ENCODE measurements at places on chromosomes 12 and 14.

DNA sequence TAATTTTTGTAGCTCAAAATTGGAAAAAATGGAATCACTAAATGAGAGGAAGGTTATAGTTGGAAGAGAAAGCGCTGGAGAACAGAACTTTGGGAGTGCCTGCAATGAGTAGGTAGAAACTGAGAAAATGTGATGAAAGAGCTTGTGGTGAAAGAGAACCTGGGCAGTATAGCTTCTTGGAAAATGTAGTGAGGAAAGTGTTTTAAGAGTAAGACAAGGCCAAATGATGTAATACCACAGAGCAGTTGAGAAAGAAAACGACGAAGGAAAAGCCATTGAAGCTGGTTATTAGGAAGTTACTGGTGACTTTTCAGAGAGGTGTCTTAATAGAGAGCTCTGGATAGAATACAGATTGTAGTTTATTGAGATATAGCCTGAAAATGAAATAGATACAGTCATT, 255.3 kb downstream of the AEBP2 start:
- DNase-seq = no peak

DNA sequence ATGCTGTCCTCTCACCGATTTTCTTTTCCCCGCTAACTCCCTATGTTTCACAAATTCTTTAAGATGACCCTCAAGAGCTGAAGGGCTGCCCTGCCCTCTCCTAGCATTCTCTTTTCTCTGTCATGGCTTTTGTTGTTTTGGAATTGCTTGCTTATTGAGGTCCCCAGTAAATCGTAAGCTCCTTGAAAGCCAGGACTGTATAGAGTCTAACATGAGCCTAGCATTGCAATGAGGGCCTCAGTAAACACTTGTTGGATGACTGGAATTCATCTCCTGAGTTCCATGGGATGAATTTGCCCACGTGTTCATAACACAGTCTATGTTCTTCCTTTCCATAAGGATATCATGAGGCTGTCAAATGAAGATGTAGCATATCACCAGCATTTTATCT, 92.2 kb downstream of the APAF1 start:
- DNase-seq = no peak

DNA sequence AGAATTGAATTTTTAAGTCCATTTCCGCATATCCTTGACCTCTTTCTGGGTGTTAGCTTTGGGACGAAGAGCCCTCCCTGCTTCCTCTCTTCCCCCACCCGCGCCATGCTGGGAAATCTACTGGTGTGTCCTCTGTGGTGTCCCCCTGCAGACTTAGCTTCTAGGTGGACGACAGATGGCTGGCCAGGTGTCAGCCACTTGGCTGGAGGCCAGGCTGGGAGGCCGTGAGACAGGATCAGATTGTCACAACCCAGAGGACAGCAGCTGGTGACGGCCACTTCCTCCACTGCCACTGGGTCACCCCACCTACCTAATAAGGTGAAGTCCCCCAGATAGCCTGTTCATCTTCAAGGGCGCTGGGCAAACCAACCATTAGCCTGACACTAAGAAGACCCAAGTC, 13.3 kb upstream of the DTX1 start:
- DNase-seq = no peak

DNA sequence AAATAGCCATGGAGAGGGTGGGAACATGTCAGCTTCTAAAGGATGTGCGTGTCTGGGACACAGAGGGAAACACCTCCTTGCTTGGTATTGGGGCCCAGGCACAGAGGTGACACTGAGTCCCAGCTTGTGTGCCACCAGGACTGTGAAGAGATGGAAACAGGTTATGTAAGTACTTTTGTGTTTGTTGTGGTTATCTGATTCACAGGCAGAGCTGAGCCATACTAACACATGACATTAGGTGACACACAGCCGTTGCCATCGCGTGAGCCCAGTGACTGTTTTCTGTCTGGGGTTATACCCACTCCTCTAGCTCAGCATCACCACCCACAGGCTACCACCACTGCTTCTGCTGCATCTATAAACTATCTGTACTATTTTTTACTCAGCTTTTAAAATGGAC, 12.1 kb upstream of the FLVCR2 start:
- no peak for DNase-seq

- DNase-seq = no peak
Observed at GRCh38 chr14:94470311-94470710, 5.7 kb downstream of the SERPINA9 start.

DNA sequence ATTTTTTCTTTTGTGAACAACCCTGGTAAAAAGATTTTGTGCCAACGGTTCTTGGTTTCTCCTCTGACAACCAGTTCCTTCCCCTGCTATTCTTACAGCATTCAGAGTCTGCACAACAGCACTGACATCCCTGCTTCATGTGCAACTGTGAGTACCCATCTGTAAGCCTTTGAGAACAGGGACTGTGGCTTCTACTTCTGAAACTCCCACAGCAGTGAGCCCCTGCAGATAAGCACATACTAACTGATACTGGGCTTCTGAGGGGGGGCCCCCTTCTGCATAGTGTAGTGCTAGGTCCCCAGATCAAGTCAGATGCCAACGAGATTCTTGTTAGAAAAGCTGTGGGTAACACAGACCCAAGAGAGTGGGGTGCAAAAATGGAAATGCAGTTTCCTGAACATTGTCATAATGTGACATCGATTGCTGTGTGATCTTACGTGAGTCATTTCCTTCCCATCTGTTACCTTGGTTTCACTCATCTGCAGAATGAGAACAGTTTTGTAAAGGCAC, 11.1 kb upstream of the NINJ2 start:
- no peak for DNase-seq

GRCh38 chr12:96112733-96113132, 77.3 kb upstream of the LTA4H start:
- DNase-seq = no peak

GRCh38 chr14:34911209-34912150, 36.3 kb upstream of the BAZ1A start:
- DNase-seq = no peak

GRCh38 chr12:91722072-91722471, 423.6 kb downstream of the BTG1 start:
- no peak for DNase-seq

GRCh38 chr12:48744251-48745008, 27.9 kb upstream of the CCNT1 start:
- DNase-seq = no peak

- DNase-seq = no peak
Observed at GRCh38 chr14:41298328-41298690, 308.4 kb upstream of the LRFN5 start.

DNA sequence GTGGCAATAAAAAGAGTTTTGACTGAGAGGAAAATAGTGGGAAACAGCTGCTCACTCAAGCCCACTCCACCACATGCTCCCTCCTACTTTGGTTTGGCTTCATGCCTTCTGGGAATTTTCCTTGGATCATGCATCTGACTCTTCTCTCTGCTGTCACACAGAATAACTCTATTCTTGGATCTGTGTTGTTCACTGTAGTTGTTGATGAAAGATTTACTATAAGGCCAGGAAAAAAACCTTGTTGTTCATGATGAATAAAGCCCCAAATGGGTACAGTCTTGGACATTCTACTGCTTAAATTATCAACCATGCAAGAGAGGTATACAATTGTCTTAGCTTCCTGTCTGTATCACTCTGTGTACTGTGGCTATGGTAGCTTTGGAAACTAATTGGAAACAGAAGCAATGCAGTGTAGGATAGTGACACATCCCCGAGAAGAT, 70.5 kb downstream of the TMX1 start:
- no peak for DNase-seq

- no peak for DNase-seq
Observed at GRCh38 chr14:51285120-51285519, 45.1 kb downstream of the TMX1 start.

GRCh38 chr14:29705801-29706200, 221.8 kb downstream of the PRKD1 start:
- no peak for DNase-seq
